Stimulated activated CD8-positive, alpha-beta memory T cell treated with anti-CD3 and anti-CD28 coated beads, Interleukin-4, amount 100 ng/mL, for 1 hour (primary cell): ENCODE measurements at places on chromosomes 6 and 20.
A peak's percentile ranks its signal among the peaks of the same experiment; 100 is the strongest.

- DNase-seq: no peak
Observed at GRCh38 chr6:16333580-16333979, 95.2 kb downstream of the GMPR start.

- DNase-seq: no peak
Observed at GRCh38 chr20:56986476-56986875, 280.0 kb downstream of the BMP7 start.

DNA sequence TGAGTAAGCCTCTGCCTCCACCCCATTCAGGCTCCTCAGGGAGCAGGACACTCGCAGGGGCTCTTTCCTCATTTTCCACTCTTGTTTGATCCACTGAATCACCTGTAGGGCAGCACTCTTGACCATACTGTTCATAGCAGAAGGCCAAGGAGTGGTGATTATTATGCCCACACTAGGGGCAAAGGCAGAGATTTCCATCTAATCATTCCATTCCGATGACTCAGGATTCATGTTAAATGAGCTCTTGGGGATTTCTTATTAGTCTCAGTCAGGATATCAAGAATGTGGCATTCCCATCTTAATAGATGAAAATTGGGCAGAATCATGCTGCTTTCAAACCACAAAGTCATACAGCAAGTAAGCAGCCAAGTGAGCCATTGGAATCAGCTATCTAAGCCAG lies 101.9 kb upstream of the MOCS1 start:
- DNase-seq: no peak

DNA sequence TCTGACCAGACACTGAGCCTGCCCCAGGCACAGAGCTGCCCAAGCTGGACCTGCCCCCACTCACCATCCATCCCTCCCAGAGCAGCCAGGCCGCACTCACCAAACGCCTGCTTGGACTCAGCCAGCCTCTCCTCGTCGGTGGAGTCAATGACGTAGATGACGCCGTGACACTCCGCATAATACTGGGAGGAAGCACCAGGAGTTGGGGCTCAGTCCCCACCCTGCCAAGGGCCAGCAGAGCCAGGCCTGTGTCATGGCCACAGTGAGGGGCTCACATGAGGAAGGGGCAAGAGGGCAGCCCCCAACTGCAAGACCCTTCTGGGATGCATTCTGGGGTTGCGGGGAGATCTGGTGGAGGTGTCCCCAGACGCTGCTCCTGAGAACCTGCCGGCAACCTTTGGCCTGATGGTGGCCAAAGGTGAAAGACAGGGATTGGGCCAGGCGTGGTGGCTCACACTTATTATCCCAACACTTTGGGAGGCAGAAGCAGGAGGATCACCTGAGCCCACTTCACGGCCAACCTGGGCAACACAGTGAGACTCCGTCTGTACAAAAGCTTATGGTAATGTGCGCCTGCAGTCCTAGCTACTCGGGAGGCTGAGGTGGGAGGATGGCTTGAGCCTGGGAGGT lies 5.6 kb downstream of the ARFRP1 start:
- no peak for DNase-seq

GRCh38 chr20:36629719-36630681 lies 16.0 kb downstream of the SLA2 start:
- DNase-seq: peak; percentile 23

GRCh38 chr6:38184585-38185080 lies 365.1 kb downstream of the ZFAND3 start:
- DNase-seq: no peak

GRCh38 chr20:8523684-8524083 lies 391.6 kb downstream of the PLCB1 start:
- DNase-seq: no peak

DNA sequence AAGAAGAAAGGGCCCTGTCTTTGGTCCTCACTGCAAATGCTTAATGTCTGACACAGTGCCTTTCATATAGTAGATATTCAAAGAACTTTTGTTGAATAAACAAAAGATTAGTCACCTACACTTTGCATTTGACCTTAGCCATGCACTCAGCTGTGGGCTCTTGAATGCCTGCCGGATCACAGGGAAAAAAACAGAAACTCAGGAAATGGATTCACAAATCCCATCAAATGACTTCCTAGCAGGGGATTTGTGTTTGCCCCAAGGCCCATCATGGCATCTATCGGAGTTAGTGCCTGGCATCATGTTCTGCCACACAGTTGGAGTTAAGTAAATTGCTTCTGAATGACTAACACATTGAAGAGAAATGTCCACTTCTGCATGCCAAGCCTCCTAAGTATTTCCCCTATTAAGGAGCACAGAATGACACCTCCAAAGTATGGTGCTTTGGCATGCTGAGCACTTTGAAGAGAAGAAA lies 72.3 kb upstream of the DST start:
- no peak for DNase-seq

GRCh38 chr20:38202982-38203293 lies 37.9 kb upstream of the TGM2 start:
- DNase-seq: no peak

DNA sequence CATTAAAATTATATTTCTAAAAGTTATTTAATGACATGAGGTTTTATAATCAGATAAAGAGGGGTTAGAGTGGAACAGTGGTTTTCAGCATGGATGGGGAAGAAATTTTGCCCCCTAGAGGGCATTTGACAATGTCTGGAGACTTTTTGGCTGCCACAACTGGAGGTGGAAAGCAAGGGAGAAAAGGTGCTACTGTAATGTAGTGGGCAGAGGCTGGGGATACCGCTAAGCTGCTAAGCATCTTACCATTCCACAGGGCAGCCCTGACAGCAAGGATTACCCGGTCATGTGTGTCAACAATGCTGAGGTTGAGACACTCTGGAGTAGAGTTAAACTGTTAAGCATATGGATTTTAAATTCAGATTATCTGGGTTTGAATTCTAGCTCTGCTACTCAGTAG lies 52.9 kb upstream of the FABP7 start:
- DNase-seq: no peak

DNA sequence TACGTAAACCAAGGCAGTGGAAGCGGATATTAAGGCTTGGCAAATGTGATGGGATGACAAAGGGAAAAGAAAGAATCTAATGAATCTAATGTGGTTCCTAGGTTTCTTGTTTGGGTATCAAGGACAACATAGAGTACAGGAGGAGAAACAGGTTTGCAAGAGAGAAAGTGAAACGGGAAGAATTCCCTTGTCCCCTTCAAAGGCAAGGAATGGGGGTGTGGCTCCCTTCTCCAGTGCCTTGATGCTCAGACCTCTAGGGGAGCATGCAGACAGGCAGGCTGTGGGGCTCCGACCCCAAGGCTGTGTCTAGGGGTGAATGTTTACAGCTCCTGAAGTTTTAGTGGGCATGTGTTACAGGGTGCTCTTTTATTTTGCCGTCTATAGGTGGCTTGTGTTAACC lies 317.5 kb upstream of the HSF2 start:
- DNase-seq: no peak
